ENCODE measurements at places on chromosomes 2 and 18.

- no peak for DNase-seq
Observed at GRCh38 chr2:132676999-132677398, 7.0 kb upstream of the LYPD1 start.

GRCh38 chr2:152386266-152386665 is 51.3 kb downstream of the FMNL2 start:
- DNase-seq, result no peak

DNA sequence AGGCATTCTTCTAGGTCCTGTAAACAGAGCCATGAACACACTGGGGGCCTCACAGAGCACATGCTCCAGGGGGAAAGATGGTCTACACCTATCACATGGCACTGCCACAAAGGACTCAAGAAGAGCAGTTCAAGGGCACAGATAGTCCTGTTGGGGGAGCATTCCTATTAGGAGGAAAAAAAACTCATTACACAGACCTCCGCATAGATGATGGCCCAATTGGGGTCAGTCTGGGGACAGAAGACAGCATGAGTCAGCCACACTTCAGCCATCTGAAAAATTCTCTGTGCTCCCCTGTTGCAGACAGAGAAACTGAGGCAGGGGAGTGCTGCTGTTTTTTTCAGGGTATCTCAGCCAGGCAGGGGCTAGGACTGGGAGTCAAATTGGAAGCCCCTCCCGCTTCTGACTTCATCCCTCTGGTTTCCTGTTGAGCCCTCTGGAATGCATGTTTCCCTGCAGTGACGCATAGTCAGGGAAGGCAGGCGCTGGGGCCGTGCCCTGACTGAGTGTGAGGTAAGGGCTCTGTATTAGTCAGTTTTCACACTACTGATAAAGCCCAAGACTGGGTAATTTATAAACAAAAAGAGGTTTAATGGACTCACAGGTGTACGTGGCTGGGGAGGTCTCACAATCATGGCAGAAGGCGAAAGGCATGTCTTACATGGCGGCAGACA is 67.9 kb downstream of the RHOB start:
- peak; percentile 97 for DNase-seq

- no peak for DNase-seq
Observed at GRCh38 chr2:112148477-112148876, 10.3 kb downstream of the FBLN7 start.

- DNase-seq, result peak; percentile 52
Observed at GRCh38 chr2:236176417-236176816, 8.2 kb upstream of the GBX2 start.

GRCh38 chr18:75073654-75074053 is 135.3 kb downstream of the PTGR3 start:
- DNase-seq, result no peak

DNA sequence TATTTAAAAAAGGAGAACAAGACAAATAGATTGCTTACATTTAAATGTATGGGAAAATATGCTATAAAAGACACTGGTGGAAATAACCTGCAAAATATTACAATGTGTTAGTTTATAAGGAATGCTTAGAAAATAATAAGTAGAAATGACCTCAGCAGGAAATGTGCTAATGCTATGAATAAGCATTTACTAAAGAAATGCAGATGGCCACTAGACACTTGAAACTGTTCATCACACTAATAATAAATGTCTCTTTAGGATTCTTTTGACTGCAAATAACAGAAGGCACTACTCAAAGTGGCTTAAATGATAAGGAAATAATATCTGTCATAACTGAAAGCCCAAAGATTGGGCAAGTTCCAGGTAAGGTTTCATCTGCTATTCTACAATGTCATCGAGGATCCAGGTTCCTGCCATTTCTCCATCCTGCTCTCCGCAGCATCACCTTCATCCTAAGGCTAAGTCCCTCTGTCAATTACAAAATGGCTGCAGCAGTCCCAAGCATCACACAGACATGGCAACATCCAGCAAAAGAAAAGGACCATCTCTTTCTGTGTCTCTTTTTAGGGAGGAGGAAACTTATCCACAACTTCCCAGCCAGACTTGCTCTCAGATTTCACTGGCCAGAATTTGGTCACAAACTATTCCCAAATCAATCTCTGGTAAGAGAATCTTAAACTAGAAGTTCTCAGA is 21.9 kb downstream of the METTL8 start:
- peak; percentile 54 for DNase-seq

GRCh38 chr2:225797394-225797793 is 397.9 kb downstream of the NYAP2 start:
- DNase-seq, result no peak

DNA sequence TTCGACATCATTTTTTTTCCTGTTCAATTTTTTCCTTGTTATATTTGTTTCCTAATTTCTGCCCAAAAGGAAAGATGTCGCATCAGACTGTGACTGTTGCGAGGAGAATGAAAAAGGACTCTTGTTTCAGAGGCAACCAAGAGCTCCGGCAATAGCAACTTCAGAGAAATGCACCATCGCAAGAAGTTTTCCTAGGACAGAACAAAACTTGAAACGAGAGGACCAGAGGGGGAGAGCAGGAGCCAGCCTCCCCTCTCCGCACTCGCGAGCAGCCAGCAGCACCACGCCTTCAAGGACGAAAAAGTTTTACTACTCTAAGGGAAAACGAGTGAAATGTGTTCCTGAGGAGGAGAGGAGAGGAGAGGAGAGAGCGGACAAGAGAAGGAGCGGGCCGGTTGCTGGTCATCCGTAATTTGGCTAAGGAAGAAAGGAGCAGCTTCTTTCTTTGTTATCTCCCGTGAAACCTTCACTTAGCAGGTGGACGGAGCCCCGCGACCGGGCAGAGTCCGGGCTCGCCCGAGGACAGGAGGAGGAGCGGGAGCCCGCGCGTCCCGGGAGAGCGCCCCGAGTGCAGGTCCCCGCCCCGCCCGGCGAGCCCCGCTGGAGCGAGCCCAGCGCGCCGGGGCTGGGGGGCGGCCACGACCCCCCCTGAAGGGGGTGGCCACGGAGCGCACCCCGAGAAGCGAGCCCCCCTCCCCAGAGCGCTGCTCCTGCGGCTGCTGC is 744 bp downstream of the POU3F3 start:
- no peak for DNase-seq

- DNase-seq, result no peak
Observed at GRCh38 chr2:7570247-7570646, 653.0 kb downstream of the RNF144A start.

- DNase-seq, result no peak
Observed at GRCh38 chr2:20196053-20196656, 28.8 kb downstream of the SDC1 start.

- no peak for DNase-seq
Observed at GRCh38 chr2:83578405-83578804, 880.7 kb downstream of the SUCLG1 start.

- no peak for DNase-seq
Observed at GRCh38 chr2:1683297-1683696, 61.0 kb downstream of the PXDN start.

- DNase-seq, result no peak
Observed at GRCh38 chr2:240982821-240983281, 15.6 kb upstream of the SNED1 start.

GRCh38 chr2:32572030-32572429 is 55.8 kb upstream of the TTC27 start:
- DNase-seq, result no peak

DNA sequence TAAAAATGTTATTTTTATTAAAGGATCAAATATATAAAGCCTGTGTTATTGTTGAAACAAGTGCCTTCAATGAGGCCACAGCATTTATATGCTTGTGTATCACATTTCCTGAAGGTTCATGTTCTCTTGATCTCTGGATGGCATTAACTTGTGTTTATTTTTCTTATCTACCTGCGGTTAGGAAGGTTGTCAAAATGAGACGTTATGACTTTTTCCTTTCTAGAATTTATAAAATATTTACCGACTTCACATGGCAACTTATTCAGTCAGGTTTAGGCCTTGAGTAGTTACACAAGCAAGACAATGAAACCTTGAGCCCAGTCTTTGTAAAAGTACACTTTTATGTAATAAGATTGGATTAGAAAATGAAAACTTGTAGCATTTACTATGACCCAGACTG is 196.4 kb upstream of the ACVR2A start:
- DNase-seq, result no peak

GRCh38 chr18:9996094-9996493 is 82.3 kb downstream of the VAPA start:
- no peak for DNase-seq

DNA sequence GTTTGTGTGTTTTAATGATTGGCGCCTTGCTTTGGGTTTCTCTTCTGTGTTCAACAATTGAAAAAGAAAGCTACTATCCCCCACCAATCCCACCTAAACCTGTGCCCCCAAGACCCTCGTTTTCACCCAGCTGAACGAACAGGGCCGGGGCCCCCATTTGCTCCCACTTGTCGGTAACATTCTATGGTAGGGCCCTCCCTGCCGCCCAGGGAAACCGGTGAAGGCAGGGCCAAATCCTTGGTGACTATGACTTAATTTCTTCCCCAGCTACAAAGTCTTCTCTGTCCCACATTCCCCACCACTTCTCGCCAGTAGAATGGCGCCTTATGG is 598 bp upstream of the SNRNP200 start:
- no peak for DNase-seq

- DNase-seq, result no peak
Observed at GRCh38 chr2:176122683-176123410, at the start of gene HOXD9. Gene HOXD9 (plus strand): TSS chr2:176122719. CDS start chr2:176122769, 50 bp downstream.

- DNase-seq, result no peak
Observed at GRCh38 chr18:58183226-58183625, 139.2 kb downstream of the NEDD4L start.

DNA sequence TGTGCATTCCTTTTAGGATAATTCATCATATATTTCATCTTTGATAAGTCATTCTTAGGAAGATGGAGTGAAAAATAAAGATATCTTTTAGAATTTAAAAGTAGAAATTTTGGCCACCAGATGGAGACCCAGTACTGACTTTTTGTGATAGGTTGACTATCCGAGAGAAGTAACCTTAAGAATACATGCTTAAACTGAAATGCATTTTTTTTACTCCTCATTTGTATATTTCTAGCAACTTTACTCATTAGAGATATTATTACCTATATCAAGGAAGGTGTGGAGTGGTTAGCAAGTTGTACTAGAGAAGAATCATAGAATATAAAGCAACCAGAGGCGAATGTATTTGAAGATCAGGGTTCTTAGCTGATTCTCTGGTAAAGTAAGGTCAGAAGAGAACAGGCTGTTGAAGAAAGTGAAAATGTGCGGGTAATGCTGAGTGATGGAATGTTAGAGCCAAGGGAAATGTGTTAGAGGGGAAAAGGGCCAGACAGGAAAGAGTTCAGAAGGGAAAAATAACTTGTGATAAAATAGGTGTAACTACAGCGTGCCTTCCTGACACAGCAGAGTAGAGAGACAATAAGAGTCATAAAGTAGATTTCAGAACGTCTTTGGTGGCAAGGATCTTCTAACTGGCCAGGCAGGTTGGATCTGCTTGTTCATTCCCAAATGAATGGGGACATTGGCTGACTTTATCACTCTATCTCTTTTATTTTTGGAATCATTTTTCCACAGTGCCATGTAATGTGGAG is 52.3 kb downstream of the TDRD15 start:
- peak; percentile 4 for DNase-seq

Measured in epithelial cell of esophagus (primary cell).